Calu3 (cell line): ENCODE measurements at places on chromosomes 3 and 15. TPM values are rescaled to one million over a fixed set of nuclear protein-coding genes. Genes with fewer than 3 reads are reported as not detected.

Gene TNFSF10
- 41.4 and 58.7 TPM in 2 replicates for total RNA-seq

- H3K36me3 ChIP-seq = no peaks in the 10 kb centered on the region
- H3K27me3 ChIP-seq = no peaks in the 10 kb centered on the region
- no peaks in the 10 kb centered on the region for H3K4me1 ChIP-seq
- no peak overlapping the region for H3K4me3 ChIP-seq
- no peak for DNase-seq
- no peak overlapping the region for H3K27ac ChIP-seq
These were observed 201.3 kb upstream of the RARB start for GRCh38 chr3:25226747-25227146.

DNA sequence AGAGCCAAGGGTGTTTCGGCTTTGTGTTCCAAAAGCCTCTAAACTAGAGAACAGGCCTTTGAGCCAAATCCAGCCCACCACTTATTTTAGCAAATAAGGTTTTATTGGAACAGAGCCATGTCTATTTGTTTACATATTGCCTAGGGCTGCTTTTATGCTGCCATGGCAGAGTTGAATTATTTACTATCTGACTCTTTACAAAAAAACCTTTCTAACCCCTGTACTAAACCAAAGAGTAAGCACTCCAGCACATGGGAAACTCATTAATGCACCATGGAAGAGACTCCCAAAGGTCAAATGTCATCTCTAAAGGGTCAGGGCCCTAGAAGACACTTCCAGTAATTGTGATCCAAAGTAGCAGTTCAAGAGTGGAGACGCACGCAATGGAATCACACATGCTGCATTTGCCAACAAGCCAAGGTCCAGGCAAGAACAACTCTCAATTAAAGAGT is 22.3 kb downstream of the OSBPL10 start:
- H3K27me3 ChIP-seq = no peaks in the 10 kb centered on the region
- H3K27ac ChIP-seq = no peak overlapping the region
- no peak for DNase-seq
- no peak overlapping the region for H3K4me3 ChIP-seq
- peaks cover 10% of the 10 kb centered on the region for H3K36me3 ChIP-seq

DNA sequence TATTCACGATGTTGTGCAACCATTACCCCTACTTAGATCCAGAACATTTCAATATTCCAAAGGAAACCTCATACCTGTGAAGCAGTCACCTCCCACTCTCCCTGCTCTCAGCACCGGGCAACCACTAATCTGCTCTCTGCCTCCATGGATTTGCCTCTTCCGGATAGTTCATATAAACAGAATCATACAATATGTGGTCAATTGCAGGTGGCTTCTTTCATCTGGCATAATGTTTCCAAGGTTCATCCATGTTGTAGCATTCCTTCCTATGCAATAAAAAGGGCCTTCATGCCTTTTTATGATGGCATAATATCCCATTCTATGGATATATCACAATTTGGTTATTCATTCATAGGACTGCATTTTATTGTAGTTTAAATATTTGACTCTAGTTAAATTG is 23.9 kb downstream of the CA12 start:
- H3K27ac ChIP-seq = no peak overlapping the region
- no peak overlapping the region for H3K4me3 ChIP-seq
- no peaks in the 10 kb centered on the region for H3K27me3 ChIP-seq
- no peak for DNase-seq

DNA sequence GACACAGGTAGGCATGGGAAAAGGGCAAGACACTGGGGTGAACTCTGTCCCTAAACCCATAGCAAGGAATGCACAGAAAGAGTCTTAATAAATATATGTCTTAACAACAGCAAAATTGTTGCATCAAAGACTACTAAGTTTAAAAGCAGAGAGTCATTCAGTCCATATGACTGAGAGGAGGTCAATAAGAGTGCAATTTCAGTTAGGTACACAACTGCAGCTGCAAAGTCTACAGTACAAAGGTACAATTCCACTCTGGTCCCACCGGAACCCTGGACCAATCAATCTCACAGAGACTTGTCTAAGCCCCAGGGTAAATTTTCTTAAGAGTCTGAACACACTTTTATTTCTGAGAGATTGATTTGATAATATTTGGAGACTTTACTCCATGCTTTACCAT is 6.9 kb downstream of the CP start:
- H3K27ac ChIP-seq = no peak overlapping the region
- no peaks in the 10 kb centered on the region for H3K36me3 ChIP-seq

DNA sequence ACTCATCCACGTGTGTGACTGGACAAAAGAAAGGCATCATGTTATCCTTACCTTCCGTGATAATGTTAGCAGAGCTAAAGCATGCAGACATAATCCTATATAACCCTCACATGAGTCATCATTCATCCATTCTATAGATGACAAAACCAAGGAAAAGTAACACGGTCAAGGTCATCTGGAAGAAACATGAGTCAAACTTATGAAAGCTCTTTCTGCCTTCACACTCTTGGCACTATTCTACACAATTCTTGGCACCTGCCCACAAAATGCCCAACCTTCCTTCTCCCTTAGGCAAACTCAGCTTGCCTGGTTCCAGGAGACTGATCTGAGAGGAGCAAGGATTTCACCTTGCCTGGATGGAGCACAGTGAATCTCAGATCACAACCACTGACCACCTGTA is 66.9 kb downstream of the PRICKLE2 start:
- H3K4me3 ChIP-seq = no peak overlapping the region
- H3K27ac ChIP-seq = no peak overlapping the region
- H3K36me3 ChIP-seq = no peaks in the 10 kb centered on the region
- no peaks in the 10 kb centered on the region for H3K27me3 ChIP-seq

DNA sequence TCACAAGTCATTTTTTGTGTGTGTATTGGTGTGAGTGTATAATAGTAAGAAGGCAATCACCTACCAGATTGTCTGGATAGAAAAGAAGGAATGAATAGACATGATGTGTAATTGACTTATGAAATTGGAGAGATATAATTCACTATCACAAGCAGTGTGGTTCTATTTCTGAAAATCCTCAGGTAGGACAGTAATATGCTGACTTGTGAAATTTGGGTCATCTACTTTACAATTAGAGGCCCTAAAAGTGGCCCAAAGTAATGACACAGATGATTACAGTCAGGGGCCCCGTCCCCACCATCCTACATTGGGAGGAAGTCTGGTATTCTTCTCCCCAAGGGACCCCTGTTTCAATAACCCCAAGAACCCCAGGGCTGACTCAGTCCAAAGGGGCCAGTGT is 73.6 kb upstream of the SELENOK start:
- peaks cover 49% of the 10 kb centered on the region for H3K27me3 ChIP-seq
- no peak overlapping the region for H3K27ac ChIP-seq
- no peaks in the 10 kb centered on the region for H3K4me1 ChIP-seq
- no peak overlapping the region for H3K4me3 ChIP-seq
- DNase-seq = no peak
- no peaks in the 10 kb centered on the region for H3K36me3 ChIP-seq

DNA sequence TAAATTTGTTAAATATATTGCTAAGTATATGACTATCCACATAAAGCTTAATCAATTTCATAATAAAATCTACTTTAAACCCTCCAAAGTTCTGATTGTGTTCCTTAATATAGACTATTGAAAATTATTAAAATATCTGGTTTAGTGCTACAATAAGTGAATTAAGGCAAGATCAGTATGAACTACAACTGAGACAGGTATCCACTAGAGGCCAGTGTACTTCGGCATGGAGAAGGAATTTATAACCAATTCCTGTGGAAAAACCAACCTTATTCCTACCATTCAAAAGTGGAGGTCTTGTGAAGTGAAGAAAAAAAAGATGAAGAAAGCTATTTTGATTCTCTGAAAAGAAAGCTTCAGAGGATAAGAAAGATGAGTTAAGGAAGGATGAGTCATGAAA is 237.7 kb downstream of the SUCLG2 start:
- H3K27me3 ChIP-seq = no peaks in the 10 kb centered on the region
- H3K36me3 ChIP-seq = peaks cover 4% of the 10 kb centered on the region
- no peak for DNase-seq
- no peaks in the 10 kb centered on the region for H3K4me1 ChIP-seq
- H3K4me3 ChIP-seq = no peak overlapping the region

DNA sequence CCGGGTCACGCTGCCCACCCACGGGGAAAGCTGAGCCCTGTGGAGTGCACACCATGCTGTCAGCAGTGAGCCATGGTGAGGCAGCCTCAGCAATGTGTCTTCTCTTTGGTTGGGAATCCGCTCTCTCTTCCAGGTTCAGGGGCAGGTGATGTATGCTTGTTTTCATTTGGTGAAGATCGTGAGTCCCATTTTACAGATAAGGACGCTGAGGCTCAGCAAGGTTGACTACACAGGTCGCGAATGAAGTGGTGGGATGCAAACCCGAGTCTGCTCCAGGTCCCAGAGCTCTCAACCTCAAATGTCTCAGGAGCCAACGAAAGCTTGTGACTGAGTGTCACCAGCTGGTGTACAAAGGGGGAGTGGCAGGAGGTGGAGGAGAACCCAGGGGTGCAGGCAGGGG is 74.3 kb downstream of the RPN1 start:
- H3K36me3 ChIP-seq = no peaks in the 10 kb centered on the region
- no peaks in the 10 kb centered on the region for H3K4me1 ChIP-seq
- H3K27me3 ChIP-seq = peaks cover 78% of the 10 kb centered on the region
- no peak overlapping the region for H3K27ac ChIP-seq
- DNase-seq = no peak
- no peak overlapping the region for H3K4me3 ChIP-seq
